ENCODE measurements at places on chromosomes 3 and 15.

DNA sequence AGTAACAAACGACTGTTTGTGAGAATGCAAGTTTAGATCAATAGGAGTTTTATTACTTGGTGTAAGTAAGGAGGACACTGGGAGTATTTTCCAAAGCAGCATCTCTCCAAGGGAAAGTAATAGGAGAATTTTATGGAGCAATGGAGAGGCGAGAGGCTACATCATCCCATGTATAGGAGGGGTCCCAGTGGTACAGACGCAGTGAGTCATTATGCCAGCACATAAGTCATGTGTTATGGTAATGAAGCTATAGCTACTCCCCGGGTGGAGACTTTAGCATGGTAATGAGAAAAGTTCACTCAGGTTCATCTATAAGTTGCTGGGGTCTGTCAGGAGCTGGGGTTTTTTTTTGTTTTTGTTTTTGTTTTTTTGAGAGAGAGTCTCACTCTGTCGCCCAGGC is 29.5 kb upstream of the ZNF445 start:
- no peak for DNase-seq

DNA sequence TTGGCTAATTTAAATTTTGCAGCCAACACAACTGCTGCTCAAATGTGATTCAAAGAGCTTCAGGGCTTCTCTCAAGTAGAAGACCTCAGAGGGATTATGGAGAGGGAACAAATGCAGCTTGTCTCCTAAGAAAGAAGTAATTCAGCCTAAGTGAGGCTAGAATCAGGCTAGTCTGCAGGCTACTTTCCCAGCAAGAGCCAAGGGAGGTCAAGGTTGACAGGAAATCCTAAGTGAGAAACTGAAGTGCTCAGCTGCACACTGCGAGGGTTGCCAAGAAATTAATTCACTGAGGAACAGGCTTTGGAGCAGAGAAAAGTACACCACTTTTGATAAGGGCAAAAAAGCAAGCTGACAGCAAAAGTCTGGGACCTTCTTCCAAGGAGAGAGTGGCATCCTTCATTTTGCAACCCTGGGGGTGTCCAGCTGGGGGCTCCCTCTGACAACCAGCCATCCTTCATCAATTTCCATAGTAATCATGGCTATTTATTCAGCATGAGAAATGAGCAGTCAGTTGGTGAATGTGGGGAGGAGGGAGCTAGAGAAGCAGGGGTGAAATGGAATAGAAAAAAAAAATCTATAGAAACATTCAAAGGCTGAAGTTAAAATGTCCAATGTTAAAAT is 646.4 kb upstream of the ADAMTS9 start:
- DNase-seq = no peak

- no peak for DNase-seq
Observed at GRCh38 chr3:37135561-37135960, 38.8 kb downstream of the LRRFIP2 start.

GRCh38 chr3:117939425-117940027 is 1095.1 kb downstream of the IGSF11 start:
- no peak for DNase-seq

GRCh38 chr3:73580343-73580742 is 44.4 kb downstream of the PDZRN3 start:
- DNase-seq = no peak

GRCh38 chr3:193780810-193781478 is 187.9 kb downstream of the OPA1 start:
- peak; percentile 70 for DNase-seq

Data from neuronal stem cell (in vitro differentiated cells).